ENCODE measurements at places on chromosomes 3 and 15. TPM values are rescaled to one million over a fixed set of nuclear protein-coding genes. Genes with fewer than 3 reads are reported as not detected.

GRCh38 chr15:83510001-83510400 is 62.9 kb downstream of the SH3GL3 start:
- no peak for DNase-seq

GRCh38 chr3:109851854-109852253 is 514.5 kb upstream of the DPPA4 start:
- no peak for DNase-seq

DNA sequence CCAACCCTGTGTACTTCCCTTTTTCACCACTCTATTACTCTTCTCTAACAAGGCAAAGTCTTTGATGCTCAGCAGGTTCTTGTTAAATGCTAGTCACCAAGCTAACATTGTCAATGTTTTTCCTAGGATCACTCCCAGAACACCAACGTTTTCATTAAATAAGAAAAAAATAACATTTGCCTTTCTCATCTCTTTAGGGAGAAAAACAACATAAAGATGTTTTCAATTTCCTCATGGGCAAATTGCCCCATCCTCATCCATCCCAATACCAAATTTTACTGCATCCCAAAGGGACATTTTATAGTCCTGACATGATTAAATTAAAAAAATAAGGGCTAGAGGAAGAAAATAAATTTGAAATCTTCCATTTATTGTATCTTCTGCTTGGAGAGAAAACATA is 106.5 kb downstream of the SUCNR1 start:
- DNase-seq = no peak

GRCh38 chr3:125033135-125033534 is 22.7 kb downstream of the HEG1 start:
- no peak for DNase-seq

GRCh38 chr3:17154941-17155340 is 270.2 kb downstream of the PLCL2 start:
- no peak for DNase-seq

DNA sequence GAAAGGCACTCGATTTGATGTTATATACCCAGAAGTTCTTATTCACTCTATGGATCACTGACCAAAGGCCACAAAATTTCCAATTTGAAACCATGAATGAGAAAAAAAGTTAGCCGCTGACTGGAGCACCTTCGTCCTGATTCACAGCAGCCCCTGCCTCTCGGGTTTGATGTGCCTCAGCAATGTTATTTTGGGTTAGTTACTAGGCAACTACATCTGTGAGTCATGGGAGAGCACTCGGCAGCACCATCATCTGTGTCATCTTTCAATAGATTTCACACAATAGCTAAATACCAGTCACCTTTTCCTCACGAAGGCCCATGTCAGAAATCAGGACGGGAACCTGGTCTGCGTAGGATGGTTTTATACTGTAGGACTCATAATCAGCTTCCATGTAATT is 269.2 kb downstream of the ZBBX start:
- DNase-seq = peak; percentile 19

GRCh38 chr3:192637803-192638202 is 89.5 kb downstream of the FGF12 start:
- DNase-seq = no peak

- no peak for DNase-seq
These were observed 56.5 kb downstream of the KY start for GRCh38 chr3:134594331-134594741.

GRCh38 chr15:40796041-40796440 is 10.8 kb upstream of the ZFYVE19 start:
- DNase-seq = no peak

- no peak for DNase-seq
These were observed 356.1 kb downstream of the OTOL1 start for GRCh38 chr3:161852744-161853143.

GRCh38 chr3:42182555-42182954 is 83.4 kb downstream of the CCK start:
- no peak for DNase-seq

- DNase-seq = no peak
These were observed 22.1 kb upstream of the NEO1 start for GRCh38 chr15:73030122-73030679.

DNA sequence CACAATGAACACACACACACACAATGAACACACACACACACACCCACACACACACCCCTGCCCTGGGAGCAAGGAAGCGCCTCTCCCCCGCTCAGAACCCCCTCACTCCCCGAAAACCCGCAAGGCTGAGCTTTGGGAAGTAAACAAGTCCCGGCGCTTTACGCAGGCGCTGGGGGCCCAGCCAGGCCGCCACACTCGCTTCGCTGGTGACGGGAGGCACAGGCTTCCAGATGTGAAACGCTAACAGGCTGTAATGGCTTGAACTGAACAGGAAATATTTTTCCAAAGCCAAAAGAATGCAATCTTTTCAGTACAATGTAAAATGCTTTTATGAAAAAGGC is 122.7 kb upstream of the IGF1R start:
- DNase-seq = no peak

DNA sequence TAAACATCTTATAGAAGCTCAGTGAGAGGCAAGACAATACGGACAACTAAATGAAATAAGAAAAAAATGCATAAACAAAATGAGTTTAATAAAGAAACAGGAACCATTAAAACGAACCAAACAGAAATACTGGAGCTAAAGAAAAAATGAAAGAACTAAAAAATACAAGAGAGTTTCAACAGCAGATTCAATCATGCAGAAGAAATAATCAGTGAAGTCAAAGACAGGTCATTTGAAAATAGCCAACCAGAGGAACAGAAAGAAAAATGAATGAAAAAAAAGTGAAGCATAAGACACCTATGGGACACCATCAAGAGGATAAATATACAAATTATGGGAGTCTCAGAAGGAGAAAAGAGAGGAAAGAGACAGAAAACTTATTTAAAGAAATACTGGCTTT is 42.5 kb upstream of the PRR20G start:
- DNase-seq = no peak

DNA sequence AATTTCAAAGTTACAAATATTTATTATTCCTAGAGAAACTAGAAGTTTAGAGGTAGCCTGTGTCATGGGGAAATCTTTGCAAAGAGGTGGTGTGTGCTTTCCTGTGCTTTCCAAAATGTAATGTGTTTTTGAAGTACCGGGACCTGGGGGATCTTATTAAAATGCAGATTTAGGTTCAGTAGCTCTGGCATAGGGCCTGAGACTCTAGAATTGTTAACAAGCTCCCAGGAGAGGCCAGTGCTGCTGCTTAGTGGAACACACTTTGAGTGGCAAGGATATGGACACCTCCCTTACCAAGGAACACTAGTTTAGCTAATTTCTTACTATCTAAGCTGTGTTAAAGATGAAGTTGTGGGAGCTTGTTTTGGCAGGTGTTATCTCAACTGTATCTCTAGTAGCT is 428.9 kb downstream of the VGLL3 start:
- DNase-seq = no peak

DNA sequence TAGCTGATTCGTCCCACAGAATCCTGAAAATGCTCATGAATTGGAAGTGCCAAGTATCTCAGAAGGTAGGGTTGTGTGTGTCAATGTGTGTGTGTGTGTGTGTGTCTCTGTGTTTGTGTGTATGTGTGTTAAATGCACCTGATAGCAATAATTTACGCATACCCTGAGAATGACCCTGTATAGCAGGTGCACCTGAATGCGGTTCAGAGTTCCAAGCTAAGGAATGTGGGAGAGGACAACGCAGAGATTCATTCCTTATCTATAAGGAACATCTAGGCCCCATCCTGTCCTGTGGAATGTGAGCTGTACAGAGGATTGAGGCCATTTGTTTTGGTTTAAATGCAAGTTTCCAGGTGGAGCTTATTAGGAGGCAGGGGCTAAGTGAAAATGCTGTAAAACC is 49.1 kb upstream of the NEDD4 start:
- DNase-seq = no peak

- DNase-seq = no peak
These were observed 8.9 kb upstream of the LRRK1 start for GRCh38 chr15:100909989-100910955.

DNA sequence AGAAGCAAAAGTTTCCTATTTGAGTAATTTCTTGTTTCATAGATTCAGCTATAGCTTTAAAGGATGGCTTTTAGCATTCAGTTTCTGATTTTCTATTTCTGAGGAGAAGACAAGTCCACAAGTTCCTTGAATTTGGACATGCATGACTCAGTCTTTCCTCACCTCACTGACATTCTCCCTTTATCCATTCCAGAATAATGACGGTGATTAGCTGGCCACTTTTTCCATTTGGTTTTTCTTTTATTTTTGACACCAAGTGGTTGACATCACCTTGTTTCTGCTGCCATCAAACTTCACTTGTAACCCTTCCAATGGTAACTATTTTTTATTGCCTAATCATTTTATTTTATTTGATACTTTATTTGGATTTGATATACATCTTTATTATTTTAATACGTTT is 404.4 kb upstream of the KCNMB2 start:
- no peak for DNase-seq

GRCh38 chr3:111608383-111608782 is 13.2 kb upstream of the ZBED2 start:
- no peak for DNase-seq

- no peak for DNase-seq
These were observed 3.7 kb downstream of the SHQ1 start for GRCh38 chr3:72844436-72844993.

- peak; percentile 56 for DNase-seq
These were observed 392.6 kb upstream of the TPM1 start for GRCh38 chr15:62649793-62650420.

The ADAM10 gene
- total RNA-seq = 86.6 TPM

The GPR27 gene
- 9.3 TPM for total RNA-seq

The TRH gene
- total RNA-seq = 0.68 TPM

The ARHGAP31 gene
- total RNA-seq = 19.5 TPM

The GOLGA8G gene
- total RNA-seq = not detected

The TNFSF10 gene
- total RNA-seq = 6.9 TPM

The LIPH gene
- total RNA-seq = 0.15 TPM
